ENCODE measurements at places on chromosomes 5 and 9.

DNA sequence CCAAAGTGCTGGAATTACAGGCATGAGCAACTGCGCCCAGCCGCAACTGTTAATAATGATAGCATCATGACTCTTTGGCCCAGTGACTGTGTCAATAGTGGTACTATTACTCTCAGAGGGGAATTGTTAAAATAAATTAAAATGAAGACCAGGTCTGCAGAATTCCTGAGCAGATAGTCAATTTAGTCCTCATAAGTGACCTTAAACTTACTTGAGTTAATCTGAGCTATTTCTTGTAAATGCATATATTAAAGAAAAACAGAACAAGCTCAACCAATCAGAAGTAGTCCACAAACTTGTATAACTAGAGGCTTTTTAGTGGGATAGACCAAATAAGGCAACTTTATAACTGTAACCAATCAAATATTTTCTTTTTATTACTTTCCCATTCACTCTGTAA is 1.7 kb upstream of the RECK start:
- no peak for DNase-seq

- no peak for DNase-seq
Observed at GRCh38 chr9:127066851-127067136, 55.6 kb downstream of the ANGPTL2 start.

DNA sequence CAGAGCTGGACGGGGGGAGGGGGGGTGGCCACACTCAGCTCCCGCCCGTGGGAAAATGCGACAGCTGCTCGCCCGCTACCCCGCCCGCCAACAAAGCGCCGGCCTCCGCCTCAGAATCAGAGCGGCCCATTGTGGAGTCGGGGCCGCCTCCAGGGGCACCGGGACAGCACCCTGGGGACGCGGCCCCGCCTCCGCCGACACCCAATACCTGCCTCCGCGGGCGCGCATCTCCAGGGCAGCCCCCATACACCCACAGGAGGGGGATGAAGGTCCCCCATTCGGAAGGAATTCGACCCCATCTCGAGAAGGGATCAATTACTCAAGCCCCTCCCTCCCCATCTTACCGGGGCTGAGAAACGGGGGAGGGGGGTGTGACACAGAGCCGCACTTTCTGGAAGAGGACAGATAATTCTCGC is 1.3 kb downstream of the NOTCH1 start:
- peak; percentile 91 for DNase-seq

- no peak for DNase-seq
Observed at GRCh38 chr5:111252799-111253545, 28.8 kb downstream of the CAMK4 start.

- no peak for DNase-seq
Observed at GRCh38 chr9:112194969-112195431, 19.9 kb upstream of the SUSD1 start.

GRCh38 chr5:103036601-103037000 is 83.3 kb downstream of the GIN1 start:
- no peak for DNase-seq

- DNase-seq = no peak
Observed at GRCh38 chr5:109959652-109960051, 269.9 kb downstream of the MAN2A1 start.

GRCh38 chr9:5518171-5518936 is 8.0 kb downstream of the PDCD1LG2 start:
- DNase-seq = no peak

- DNase-seq = no peak
Observed at GRCh38 chr5:94362857-94363256, 255.5 kb downstream of the KIAA0825 start.

DNA sequence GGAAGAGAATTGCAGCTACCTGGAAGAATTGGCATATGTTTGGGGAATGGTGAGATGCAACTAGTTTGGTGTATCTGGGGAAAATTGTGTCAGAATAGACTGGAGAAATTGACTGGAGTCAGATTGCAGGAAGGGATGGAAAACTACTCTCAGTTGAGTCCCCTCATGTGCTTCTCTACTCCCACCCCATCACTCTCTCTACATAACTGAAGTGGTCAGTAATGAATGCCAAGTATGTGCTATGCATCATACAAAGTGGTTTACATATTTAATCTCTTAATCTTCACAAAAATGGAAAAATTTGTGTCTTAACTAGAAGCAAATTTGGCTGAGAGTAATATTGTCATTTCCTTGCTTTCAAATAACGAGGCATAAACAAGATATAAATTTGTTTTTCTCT is 146.4 kb upstream of the TNC start:
- DNase-seq = no peak

DNA sequence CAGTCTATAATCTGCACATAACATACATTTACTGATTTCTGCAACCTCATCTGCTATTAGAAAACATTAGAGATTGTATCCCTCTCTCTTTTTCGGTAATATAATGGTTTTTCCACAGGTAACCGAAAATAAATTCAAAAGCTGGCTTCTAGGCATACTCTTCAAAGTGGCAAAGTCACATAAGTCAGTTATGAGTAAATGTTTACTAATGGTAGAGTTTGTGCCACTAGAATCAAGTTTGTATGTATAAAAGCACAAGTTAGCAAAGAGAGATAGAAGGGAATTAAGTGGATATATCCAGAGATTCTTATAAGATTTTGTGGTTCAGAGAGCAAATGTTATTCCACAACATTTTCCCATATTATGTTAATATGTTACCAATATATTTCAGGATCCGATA is 86.9 kb downstream of the MYO10 start:
- DNase-seq = no peak

- DNase-seq = no peak
Observed at GRCh38 chr5:31084871-31085270, 108.6 kb upstream of the CDH6 start.

DNA sequence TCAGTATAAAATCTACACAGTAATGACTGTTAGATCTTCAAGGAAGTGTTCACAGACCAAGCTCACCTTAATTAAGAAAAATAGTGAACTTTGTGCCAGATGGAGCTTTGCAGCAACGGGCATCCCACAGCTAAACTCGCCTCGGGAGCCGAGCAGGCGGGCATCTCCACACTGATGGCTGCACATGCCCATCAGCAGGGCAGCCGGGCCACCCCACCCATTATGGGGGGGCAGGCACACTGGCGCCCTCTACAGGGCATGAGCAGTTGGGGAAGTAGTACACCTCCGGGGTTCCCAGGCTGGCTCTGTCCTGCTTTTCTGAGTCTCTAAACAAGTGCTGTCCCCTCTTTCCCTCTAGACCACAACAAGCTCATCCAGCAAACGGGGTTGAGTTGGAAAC is 21.6 kb downstream of the ANKS6 start:
- DNase-seq = no peak

DNA sequence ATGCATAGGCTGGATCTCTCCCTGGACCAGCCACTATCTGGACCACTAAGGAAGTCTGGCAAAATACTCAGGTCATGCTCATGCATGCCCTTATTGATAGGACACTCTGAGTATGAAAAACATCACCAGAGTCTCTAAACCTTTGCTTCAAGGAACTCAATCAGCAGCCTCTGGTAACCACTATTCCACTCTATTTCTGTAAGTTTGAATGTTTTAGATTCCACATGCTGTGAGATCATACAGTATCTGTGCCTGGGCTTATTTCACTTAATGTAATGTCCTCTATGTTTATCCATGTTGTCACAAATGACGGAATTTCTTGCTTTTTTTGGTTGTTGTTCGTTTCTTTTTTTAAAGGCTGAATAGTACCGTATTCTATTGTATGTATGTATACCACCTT is 68.3 kb downstream of the TARS1 start:
- DNase-seq = no peak

DNA sequence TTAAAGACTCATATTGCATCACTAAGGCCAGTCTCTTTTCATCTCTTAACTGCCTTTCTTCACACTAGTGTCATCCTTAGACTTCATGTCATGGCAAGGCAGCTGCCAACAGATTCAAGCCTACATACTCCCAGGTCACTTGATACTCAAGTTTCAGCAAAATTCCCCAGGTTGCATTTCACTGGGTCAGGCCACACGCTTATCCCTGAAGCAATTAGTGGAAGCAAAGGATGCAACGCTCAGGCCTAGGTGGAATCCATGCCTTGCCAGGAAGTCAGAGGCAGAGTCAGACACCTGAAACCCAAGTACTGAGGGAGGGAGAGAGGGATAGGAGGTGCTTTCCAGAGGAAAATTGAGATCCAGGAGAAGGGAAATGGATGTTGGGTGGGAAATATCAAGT is 28.9 kb downstream of the YIPF5 start:
- no peak for DNase-seq

DNA sequence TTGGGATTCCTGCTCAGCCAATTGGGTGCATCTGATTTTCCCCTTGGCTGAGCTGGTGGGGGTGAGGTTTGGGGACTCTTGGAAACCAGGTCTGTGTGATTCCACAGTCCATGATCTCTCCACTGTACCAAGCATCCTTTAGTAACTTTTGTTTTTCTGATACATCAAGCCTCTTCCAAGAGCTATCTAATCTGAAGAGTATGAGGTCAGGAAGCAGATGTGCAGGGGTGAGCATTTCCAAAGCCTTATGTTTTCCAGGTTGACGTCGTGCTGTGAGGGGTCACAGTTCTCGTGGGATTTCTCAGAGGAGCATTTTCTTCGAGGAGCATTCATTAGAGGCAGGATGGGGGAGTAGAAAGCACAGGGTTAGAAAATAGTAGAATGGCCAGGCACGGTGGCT is 95.3 kb downstream of the KLF4 start:
- no peak for DNase-seq

- DNase-seq = no peak
Observed at GRCh38 chr5:172178991-172179989, 8.7 kb downstream of the STK10 start.

GRCh38 chr9:130480673-130481072 is 35.9 kb downstream of the ASS1 start:
- DNase-seq = no peak

- no peak for DNase-seq
Observed at GRCh38 chr5:166031926-166032325, 2259.5 kb upstream of the WWC1 start.

- DNase-seq = no peak
Observed at GRCh38 chr9:130535818-130536521, 43.4 kb upstream of the FUBP3 start.

GRCh38 chr9:98808411-98808815 is 943 bp downstream of the GALNT12 start:
- no peak for DNase-seq

GRCh38 chr5:2756211-2757152 is 5.0 kb upstream of the IRX2 start:
- DNase-seq = no peak

- DNase-seq = no peak
Observed at GRCh38 chr5:14242871-14243383, 99.8 kb downstream of the TRIO start.

- DNase-seq = no peak
Observed at GRCh38 chr5:164210491-164210890, 705.1 kb downstream of the MAT2B start.

- DNase-seq = no peak
Observed at GRCh38 chr9:101925498-101925897, 187.1 kb upstream of the GRIN3A start.

GRCh38 chr5:150642991-150643710 is 2.7 kb downstream of the SYNPO start:
- DNase-seq = no peak

- DNase-seq = no peak
Observed at GRCh38 chr5:72485430-72485974, 21.7 kb downstream of the ZNF366 start.

- DNase-seq = no peak
Observed at GRCh38 chr5:61234019-61234418, 71.8 kb upstream of the SMIM15 start.

GRCh38 chr9:111805830-111806241 is 11.1 kb upstream of the SHOC1 start:
- DNase-seq = no peak

- no peak for DNase-seq
Observed at GRCh38 chr5:2710910-2711309, 40.6 kb downstream of the IRX2 start.

GRCh38 chr5:2841208-2841607 is 89.7 kb upstream of the IRX2 start:
- no peak for DNase-seq

DNA sequence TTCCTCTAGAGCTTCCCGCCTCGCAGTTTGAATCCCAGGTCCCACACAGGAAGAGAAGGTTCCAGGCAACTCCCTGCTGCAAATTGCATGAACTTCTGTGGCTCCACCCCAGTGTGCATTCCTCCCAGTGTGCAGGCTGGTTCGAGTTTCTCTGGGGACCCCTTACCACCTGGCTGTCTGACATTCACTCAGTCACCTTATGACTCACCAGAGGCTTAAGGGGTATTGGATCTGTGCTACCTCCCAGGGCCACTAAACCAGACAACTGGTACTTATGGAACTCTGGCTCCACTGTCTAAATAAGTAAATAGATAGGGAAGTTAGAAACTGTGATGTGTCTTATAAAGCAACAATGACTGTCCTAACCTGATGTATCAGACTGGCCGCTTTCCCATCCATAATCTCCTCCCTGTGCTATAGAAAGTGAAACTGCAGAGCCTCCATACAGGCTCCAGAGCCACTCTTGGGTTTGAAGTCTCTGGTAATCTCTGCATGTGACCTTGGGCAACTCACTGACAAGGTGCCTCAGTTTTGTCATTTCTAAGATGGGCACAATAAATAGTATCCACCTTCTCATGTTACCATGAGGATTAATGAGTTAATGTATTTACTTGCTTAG is 720.6 kb downstream of the SEMA5A start:
- DNase-seq = no peak

DNA sequence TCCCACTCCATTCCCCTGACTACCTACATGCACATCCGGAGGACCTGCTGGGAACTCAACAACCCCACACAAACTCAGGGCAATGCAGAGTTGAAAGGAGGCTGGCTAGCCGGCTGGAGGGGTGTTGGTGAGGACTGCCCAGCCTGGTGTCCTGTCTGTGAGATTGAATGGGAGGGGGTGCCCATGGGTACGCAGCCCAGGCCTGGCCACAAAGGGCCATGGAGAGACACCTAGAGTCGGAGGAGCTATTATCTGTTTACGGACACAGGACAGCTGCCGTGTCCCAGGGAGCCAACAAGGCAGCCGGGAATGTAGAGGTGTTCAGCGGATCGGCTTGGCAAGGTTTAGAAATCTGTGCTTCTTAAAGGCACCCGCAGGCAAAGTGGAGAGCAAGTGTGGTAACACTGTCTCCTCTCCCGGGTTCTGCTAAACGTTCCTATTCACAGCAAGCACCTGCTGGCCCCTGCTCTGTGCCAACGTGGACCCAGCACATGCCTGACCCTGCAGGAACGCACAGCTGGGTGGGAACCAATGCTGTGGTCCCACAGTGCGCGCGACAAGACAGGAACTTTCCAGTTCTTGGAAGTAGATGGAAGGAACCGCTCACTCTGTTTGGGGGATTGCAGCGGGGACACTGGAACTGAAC is 166.7 kb downstream of the DAB2IP start:
- no peak for DNase-seq

Data from hypothalamus (tissue), 51 donors.